Renal pelvis (tissue), 12 donors: ENCODE measurements at places on chromosomes 3 and 15. TPM values are rescaled to one million over a fixed set of nuclear protein-coding genes. Genes with fewer than 3 reads are reported as not detected.

The CCR3 gene
- polyA plus RNA-seq, result 0.07 TPM

The CCDC54 gene
- 0.06 TPM for polyA plus RNA-seq

The CHRNA7 gene
- polyA plus RNA-seq, result 28.6 TPM

The LMOD3 gene
- polyA plus RNA-seq, result 0.05 TPM
